ENCODE measurements at places on chromosomes 16 and 17.
A peak's percentile ranks its signal among the peaks of the same experiment; 100 is the strongest.

DNA sequence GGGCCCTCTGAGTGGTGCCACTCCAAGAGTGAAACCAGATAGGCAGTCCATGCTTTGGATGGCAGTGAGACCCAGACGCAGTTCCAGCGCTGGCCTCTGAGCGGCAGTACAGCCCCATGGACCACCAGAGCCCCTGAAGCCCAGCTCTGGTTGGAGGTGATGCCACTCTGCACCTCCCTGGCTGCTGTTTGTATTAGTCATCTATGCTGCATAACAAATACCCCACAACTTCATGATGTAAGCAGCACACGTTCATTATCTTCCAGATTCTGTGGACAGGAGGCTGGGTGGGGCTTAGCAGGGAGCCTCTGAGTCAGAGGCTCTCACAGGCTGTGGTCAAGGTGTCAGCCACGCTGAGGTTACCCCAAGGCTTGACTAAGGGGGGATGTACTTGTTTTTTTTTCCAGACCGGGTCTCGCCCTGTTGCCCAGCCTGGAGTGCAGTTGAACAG is 5.1 kb upstream of the NME4 start:
- peak; percentile 67 for DNase-seq

DNA sequence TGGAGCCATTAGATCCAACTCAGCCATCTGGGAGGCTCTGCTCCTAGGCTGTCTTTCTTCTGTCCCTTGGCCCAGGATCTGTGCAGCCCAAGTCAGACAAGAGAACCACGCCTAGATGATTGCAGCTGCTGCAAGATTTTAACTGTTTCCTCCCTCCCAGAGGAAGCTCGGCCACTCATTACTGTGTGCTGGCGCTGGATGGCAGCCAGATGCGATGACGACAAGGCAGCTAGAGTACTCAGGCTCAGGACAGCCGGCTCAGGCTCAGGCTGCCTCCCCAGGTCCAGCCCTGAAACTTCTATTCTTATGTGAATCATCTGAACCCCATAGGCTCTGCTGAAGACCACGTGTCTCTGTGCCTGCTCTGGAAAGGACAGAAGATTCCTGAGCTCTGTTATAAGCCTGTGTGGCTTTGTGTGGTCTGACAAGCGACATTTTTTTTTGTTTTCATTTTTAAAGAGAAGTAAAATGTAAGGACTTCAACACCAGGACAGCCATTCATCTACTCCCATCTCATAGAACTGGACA is 32.1 kb upstream of the FBXW10B start:
- DNase-seq: peak; percentile 87

DNA sequence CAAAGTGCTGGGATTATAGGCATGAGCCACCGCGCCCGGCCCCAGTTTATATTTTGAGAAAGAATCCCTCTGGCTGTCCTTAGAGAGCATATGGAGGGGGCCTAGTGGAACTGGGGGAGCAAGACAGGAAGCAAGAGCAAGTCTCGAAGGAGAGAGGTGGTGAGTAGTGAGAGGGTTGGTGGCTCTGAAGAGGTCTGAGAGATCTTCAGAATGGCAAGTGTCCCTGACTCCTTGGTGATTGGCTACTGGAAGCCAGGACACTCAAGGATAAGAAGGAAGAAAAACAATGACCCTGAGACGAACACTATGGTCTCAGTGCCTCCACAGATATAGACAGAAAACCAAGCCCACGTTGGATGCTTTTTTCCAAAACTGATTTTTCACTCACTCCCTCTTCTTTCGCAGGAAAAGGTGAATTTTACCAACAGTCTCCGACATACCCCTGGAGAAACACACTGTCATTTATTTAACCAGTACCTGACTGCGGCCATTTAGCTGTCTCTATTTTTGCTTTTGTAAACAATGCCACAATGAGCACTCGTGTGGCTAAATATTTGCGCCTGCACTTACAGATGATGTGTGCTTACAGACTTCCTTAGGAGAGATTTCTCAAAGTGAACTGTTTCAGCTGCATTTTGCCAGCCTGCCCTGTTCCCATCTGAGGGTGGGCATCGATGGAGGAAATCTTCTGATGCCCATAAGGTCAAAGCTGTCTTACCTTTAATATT is 15.9 kb upstream of the DOK4 start:
- no peak for DNase-seq

GRCh38 chr16:27677263-27677662 is 127.3 kb downstream of the KATNIP start:
- no peak for DNase-seq

DNA sequence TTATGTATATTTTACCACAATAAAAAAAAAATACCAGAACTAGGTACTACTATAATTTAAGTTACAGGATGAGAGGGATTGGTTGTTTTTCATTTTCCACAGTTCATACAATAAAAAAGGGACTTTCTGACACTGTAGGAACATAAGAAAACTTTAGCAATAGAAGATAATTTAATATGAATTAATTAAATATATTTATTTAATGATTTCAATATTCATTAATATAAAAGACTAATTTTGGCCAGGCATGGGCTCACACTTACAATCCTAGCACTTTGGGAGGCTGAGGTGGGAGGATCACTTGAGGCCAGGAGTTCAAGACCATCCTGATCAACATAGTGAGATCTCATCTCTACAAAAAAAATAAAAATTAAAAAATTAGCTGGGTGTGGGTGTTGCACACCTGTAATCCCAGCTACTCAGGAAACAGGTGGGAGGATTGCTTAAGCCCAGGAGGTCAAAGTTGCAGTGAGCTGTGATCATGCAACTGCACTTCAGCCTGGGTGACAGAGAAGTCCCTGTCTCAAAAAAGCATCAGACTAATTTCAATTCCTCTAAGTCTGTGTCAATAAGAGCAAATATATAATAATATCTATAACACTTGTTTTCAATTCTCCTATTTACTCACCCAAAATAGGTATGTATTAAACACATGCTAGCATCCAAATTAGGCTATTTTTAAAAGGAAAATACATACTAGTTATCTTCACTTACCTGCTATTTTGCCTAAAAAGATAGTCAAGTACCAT is 79.6 kb downstream of the BRIP1 start:
- DNase-seq: no peak

- no peak for DNase-seq
These were observed 14.4 kb downstream of the ASPSCR1 start for GRCh38 chr17:81991684-81992305.

GRCh38 chr17:68642118-68642412 is 40.9 kb upstream of the FAM20A start:
- no peak for DNase-seq

GRCh38 chr16:77838597-77839255 is 50.4 kb downstream of the VAT1L start:
- no peak for DNase-seq

- DNase-seq: no peak
These were observed 5.7 kb upstream of the DOC2B start for GRCh38 chr17:187130-187529.

GRCh38 chr16:68230956-68231355 is 5.0 kb downstream of the ESRP2 start:
- no peak for DNase-seq

GRCh38 chr17:41683441-41684007 is 5.2 kb upstream of the EIF1 start:
- DNase-seq: no peak

- no peak for DNase-seq
These were observed 31.5 kb downstream of the ANKFY1 start for GRCh38 chr17:4232168-4232813.

DNA sequence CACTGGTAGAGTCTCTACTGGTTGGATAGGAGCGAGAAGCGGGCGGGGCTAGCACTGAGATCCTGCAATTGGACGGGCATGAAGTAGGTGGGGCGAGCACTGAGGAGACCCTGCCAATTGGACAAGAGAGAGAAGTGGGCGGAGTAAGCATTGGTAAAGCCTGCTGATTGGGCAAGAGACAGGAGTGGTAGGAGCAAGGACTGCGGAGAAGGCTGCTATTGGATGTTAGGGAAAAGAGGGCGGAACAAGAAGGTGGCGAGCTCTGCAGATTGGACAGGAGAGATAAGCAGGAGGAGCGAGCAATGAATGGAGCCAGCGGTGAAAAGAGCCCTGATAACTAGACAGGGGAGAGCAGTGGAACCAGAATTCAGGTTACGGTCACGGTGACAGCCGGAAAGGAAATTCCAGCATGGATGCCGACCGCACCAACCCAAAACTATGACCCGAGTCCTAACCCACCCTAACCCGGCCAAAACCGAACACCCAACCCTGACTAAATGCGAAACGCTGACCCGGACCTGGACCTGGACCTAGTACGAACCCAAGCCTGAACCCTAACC is 4.8 kb downstream of the SCGB1C2 start:
- peak; percentile 27 for DNase-seq

DNA sequence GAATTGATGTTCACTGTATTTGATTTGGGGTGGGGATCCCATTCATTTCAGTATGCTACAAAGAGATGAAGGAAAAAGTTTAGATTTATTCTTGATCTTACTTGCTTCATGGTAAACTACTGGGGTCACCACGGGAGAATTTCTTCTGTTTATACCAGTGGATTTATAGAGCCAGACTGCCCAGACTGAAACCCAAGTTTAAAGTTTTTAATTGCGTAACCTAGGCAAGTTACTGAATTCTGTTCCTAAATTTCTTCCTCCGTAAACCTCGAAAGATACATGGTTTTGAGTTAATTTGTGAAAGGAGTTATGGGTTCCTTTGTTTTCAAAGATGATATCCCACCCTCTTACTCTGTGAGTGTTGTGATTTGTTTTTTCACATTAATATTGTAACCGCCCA is 26.4 kb downstream of the PIGL start:
- no peak for DNase-seq

DNA sequence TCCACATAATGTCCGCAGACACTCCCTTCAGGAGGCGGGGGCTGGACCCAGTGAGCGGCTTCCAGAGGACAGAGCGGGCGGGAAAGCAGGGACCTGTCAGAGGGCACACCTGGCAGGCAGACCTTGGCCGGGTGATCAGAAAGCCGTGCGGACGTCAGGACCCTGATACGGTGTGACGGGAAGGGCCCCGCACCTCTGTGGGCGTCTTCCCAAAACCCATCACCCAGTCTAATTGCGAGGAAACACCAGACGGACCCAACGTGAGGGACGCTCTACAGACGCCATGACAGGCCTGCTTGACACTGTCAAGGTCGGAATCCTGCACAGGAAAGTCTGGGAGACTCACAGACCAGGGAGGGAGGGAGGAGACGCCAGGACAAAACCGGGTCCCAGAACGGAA is 8.4 kb downstream of the LMF1 start:
- no peak for DNase-seq

- no peak for DNase-seq
These were observed 6.2 kb downstream of the TNP2 start for GRCh38 chr16:11262915-11263314.

DNA sequence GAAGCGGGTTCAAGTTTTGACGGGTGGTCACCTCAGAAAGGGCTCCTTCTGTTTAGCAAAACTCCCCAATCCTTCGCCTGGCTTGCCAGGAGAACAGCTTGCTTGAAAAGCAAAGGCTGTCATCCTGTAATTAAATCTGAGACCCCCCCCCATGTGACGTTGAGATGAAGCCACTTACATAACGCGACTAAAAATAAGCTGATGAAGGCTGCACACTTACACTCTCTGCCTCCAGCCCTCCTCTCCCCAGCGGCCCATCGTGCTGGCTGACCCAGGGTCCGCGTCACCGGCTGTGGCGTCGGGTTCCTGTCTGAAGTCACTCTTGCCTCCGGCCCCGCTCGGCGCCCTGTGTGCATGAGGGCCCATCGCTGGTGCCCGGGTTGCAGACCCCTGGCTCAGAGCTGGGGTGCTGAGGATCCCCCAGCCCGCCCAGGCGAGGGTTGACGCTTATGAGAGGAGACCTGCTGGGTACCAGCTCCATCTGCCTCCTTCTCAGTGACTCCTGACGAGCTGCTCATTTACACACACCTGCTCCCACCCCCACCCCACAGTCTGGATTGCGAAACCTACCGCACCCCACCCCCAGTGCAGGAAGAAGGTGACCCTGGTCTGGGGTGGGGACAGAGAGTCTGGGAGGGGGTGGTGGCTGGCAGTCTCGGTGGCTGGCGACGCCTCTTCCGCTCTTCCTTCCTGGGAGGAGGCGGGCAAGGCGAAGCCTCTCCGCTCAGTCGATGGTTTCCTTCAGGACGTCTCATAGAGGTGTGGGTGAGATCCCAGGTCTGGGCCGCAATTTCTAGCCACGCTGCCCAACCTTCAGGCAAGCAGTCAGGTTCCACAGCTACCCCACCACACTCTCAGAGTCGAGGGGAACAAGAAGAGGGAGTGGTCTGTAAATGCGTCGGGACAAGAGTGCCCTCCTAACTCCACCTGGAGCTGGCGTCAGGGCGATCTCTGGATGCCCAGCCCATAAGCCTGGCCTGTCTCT is 3.1 kb upstream of the BAIAP2 start:
- DNase-seq: no peak

DNA sequence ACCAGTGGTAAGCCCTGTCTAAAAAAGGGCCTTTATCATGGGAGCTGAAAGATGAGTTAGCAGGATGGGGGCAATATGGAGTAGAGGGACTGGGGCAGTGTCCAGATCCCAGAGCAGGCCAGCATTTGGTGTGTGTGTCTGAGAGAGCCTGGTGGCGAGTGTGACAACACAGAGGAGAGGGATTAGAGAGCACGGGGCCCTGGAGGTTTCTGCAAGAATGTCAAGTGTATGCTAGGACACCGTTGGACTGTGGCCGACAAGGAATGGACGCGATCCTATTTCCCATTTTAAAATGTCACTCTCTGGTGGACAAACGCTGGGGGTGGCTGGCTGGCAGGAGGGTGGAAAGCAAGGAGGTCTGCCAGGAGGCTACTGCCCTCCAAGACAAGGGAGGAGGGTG is 12.4 kb downstream of the TAC4 start:
- DNase-seq: no peak

DNA sequence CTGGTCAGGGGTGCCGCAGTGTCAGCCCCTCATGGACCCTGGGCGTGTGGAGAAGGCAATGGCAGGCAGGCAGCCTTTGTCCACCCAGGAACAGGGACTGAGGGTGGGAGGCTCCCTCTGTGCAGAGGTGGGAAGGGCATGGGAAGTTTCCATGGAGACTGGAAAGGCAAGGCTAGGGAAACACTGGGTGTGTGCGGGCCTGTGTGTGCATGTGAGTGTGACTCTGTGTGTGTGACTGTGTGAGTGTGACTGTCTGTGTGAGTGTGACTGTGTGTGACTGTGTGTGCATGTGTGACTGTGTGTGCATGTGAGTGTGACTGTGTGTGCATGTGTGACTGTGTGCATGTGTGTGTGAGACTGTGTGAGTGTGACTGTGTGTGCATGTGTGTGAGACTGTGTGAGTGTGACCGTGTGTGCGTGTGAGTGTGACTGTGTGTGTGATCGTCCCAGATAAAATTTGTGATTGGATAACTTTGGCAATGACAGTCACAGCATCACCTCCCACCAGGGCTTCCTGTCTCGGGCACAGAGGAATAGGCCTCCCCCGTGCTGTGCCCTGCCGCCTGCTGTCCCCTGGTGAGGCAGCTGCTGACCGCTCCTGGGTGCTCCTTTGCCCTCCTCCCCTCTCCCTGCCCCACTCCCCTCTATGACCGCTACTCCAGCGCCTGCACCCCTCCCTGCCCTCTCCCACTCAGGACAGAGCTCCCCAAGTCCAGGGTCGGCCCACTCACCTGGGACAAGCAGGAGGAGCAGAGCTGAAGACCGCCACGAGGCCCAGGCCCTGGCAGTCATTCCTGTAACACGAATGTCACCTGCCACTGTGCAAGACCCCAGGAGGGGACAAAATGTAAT is 698 bp downstream of the CD300C start:
- DNase-seq: no peak

- no peak for DNase-seq
These were observed 42.4 kb downstream of the SNX11 start for GRCh38 chr17:48149787-48150463.

GRCh38 chr16:17668386-17668785 is 197.6 kb upstream of the XYLT1 start:
- no peak for DNase-seq

- DNase-seq: no peak
These were observed 5.7 kb downstream of the TMED6 start for GRCh38 chr16:69345923-69346322.
